Stimulated activated CD8-positive, alpha-beta memory T cell treated with anti-CD3 and anti-CD28 coated beads, Interleukin-7, amount 100 ng/mL, for 48 hours (primary cell): ENCODE measurements at places on chromosomes 11 and 22.

DNA sequence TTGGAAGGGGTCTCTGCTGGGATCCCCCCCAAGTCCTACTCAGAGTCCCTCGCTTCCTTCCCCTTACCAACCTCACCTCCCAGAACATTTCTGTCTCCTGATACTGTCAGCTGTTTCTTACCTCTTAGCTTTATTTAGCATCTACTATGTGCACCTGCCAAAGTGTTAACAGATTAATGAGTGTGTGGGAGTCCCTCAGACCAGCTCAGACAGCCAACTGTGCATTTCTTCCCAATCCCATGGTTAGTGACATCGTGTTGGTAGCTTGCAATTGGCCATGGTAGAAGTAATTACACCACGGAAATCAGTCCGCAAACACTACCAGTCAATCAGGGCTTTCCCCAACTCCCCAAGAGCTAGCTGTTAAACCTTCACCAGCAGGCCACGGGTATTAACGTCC, 150.6 kb downstream of the DSCAML1 start:
- DNase-seq = no peak

DNA sequence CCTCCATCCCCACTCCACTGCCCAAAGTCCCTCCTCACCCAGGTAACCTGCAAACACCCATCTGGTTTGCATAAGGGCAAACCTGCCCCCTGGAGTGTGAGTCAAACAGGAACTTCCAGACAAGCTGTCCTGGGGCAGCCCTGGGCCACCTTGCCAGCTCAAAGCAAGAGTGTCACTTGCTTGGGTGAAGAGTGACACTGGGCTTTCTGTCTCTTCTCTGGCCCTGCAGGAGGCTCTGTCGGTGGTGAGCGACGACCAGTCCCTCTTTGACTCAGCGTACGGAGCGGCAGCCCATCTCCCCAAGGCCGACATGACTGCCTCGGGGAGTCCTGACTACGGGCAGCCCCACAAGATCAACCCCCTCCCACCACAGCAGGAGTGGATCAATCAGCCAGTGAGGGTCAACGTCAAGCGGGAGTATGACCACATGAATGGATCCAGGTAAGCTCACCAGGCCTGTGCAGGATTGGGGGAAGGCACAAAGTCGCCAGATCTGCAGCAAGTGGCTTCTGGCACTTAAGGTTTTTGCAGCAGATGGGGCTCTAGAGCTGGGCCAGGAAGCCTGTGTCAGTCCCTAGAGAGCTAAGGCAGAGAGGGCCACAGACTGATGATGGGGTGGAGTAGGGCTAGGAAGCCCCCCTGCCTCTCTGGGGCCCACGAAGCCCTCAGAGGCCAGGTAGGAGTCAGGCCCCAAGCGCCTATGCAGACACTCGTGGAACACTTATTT, 64.2 kb downstream of the FLI1 start:
- peak; percentile 61 for DNase-seq

GRCh38 chr11:12701811-12702592, 27.8 kb downstream of the TEAD1 start:
- no peak for DNase-seq

DNA sequence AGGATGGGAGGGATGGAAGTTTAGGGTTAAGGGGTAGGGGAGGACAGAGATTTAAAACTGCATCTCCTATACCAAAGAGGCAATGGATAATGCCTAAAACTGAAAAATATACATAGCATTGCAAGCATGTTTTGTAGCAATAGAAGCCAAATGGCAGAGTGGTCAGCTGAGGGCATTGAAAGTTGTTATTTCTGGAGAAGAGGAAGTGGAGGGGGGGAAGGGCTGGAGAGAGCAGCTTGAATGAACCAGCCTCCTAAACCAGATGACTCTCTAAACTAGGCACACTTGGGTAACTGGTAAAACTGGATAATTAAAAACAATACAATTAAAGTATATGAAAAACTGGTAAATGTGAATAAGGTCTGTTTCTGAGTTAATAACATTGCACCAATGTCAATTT, 70.3 kb upstream of the TP53I11 start:
- DNase-seq = no peak

DNA sequence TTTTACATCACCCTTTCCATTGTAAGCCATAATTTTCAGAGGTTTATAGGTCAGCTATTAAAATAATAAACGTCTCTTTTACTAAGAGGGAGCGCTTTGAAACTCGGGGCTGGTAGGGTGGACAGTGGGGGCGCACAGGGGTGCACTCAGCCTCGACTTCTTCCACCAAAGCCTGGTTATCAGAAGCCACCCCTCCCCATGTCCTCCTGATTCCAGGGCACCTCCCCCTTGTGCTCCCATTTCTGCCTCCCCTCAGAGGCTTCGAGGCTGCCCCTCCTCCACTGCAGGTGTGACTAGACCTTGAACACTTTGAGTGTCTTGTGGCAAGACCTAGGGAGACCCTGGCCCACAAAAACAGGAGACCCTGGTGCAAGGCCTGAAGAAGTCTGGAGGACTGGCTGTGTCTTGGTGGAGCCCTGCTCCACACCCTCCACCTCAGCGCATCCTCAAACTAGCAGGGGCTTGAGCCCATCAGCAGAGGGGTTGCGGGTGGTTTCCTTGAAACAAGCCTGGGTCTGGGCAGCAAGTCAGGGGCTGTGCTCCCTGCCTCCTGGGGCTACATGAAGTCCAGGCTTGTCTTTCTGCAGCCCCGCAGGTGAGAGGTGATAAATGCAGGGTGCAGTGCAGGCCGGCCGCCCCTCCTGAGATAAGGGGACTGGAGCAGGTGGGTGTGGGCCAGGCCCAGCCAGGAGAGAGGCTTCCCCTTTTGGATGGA, 3.0 kb downstream of the CDKN1C start:
- DNase-seq = no peak

DNA sequence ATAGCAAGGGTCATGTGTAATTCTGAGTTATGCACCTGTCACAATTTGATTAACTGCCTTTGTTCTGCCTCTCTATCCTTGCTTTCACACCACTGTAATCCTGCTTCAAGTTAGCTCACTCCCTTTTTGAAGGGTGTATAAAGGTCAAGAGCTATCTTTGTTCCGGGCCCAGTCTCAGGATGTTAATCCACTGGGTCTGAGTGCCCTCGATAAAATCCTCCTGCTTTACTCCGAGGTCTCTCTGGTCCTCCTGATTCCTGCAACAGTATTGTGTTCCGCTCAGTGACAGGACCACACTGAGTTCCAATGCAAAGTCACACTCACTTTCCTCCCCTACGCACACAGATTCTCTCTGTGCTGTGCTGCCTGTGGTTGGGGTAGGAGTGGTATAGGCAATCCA, 186.5 kb downstream of the DYNC2H1 start:
- no peak for DNase-seq

- DNase-seq = no peak
Observed at GRCh38 chr11:83132191-83132590, 24.7 kb upstream of the PCF11 start.

- DNase-seq = no peak
Observed at GRCh38 chr11:69447786-69448185, 33.7 kb upstream of the LINC01488 start.

- DNase-seq = no peak
Observed at GRCh38 chr11:128206461-128206860, 380.9 kb downstream of the ETS1 start.

- DNase-seq = no peak
Observed at GRCh38 chr22:35303029-35303624, 3.4 kb downstream of the TOM1 start.

DNA sequence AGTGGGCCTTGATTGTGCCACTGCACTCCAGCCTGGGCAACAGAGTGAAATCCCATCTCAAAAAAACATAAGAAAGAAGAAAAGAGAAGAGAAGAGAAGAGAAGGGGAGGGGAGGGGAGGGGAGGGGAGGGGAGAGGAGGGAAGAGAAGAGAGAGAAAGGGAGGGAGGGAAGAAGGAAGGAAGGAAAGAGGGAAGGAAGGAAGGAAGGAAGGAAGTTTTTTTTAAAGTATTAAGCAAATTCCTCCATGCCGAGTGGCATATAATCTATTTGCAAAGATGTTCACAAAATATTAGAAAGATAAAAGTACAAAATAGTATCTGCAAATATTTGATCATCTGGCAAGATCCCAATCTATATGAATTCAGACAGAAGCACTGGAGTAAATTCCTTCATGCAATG, 10.5 kb upstream of the CFAP300 start:
- no peak for DNase-seq

GRCh38 chr11:122758974-122759373, 79.3 kb upstream of the CRTAM start:
- no peak for DNase-seq

GRCh38 chr11:68379206-68379605, 66.8 kb downstream of the LRP5 start:
- DNase-seq = no peak

DNA sequence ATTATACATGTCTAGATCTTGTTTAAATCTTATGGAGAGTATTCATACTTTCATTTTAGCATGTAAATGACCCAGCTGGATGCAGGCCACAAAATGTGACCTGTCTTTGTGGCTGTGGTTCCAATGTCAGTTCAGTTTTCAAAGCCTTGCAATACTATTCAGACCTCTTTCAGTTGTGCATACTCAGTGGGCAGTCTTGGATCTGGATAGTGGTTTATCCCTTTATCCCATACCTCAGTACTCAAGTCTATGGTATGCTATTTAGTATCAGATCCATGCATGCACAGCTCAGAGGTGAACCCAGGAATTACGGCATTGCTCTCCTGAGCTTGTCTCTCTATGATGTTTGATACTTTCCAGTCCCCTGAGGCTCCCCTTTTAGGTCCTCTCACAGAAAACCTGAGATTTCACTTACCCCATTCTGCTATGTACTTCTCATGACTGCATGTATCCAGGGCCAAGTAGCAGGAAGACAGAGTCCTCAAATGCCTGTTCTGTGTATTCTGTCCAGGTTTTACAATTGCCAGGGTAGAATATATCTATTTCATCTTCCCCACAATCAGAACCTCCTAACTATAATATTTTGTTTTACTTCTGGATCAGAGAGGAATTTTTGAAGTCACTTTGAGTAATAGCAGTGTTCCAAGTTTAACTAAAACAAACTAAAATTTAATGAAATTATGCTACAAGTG, 6.9 kb upstream of the P4HA3 start:
- DNase-seq = no peak

DNA sequence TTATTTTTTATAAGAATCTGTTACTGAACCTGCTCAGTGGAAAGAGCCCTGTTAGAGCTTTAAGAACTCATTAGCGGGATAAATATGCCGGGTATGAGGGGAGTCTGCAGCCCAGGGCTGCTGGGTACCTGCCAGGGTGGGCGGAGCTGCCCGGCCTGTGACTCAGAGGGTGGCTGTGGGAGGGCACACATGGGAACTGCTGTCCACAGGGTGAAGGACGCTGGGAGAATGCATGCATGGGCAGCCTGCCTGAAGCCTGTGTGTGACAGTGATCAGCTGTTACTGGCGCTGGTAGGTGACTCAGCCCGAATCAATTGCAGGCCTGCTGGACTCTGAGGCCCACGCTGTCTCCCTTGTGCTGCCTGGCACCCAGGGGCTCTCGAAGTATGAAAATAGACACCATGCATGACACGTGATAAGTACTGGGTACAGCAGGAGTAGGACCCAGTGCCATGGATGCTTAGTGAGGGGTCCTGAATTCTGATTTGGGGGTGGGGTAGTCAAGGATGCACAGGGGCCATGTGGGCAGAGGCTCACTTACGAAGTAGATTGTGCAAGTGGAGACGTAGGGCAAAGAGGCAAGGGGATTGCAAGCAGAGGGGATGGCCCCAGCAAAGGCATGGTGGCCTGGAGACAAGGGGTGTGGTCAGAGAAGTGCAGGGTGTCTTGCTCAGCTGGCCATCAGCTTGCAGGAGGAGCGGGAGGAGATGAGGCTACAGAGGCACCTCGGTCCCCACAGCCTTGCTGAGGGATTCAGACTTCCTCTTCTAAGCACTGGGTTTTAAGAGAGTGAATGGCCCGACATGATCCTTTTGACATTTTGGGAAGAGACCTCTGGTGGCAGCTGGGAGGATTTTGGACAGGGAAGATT, 36.5 kb downstream of the GRIK4 start:
- no peak for DNase-seq

DNA sequence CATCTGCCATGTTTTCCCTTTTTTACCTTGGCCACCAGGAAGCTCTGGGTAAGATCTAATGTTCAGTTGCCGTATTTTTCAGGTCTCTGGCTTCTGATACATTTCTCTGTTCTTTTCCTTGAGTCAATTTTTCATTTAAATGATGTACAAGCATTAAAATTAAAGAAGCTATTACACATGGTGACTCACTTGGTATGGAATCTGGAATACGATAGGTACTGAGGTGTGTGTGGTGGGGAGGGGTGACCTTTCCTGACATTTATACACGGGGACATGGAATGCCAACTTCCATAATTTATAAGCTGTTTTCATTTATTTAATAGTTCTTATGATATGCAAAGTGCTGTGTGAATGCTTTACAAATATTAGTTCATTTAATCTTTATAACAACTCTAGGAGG, 47.8 kb upstream of the ALX4 start:
- DNase-seq = no peak

DNA sequence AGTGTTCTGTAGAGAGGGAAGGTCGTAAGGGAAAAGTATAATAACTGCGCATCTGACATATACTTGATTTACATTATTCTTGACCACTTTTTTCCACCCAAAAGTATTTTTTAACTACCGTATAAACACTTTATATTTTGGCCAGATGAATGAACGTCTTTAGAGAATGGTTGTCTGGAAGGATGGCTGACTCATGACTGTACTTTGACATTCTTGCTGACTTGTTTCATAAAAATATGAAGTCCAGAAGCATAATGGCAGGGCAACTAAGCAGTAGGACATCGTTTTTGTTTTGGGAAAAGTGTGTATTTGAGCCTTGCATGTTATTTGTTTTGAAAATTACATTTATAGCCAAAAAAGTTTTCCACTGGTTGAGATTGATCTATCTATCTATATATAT, 110.0 kb downstream of the OSBP2 start:
- no peak for DNase-seq

- DNase-seq = no peak
Observed at GRCh38 chr22:30718938-30719337, 24.3 kb downstream of the OSBP2 start.

DNA sequence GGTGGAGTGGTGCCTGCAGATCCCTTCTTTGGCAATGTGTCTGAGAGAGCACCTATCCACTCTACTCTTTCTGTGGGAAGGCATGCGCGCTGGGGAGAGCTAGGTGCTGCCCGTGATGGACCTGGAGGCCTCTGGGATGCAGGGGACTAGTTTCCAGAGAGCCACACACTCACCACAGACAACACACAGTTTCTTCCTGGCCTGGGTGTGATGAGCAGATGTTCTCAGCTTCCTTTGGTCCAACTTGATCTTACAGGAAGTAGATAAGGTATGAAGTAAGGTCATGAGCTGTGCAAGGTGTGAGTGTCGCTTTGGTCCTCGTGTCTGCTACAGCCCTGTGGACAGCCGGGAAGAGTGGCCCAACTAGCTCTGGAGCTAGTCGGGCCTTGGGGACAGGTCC, 27.3 kb upstream of the SUSD2 start:
- DNase-seq = no peak

GRCh38 chr11:2109541-2110019, 29.6 kb downstream of the IGF2 start:
- no peak for DNase-seq

DNA sequence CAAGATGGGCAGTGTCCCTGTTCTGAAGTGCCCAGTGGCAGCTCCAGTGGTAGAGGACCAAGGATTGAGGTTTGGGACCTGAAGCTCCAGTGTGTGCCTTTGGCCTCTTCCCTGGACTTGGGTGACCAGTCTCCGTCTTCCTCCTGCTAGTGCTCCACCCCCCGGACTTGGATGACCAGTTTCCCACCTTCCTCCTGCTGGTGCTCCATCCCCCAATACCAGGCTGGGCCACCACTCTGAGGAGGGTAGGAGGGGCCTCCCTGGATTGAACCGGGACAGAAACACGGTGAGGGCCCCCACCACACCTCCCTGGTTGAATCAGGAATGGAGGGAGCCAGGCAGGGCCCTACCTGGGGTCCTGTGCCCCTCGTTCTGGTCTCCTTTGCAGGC, 10.9 kb upstream of the NEAT1 start:
- DNase-seq = no peak

GRCh38 chr22:26610072-26610958, 7.5 kb downstream of the CRYBB1 start:
- DNase-seq = peak; percentile 49
